ENCODE measurements at places on chromosomes 1 and 21.

DNA sequence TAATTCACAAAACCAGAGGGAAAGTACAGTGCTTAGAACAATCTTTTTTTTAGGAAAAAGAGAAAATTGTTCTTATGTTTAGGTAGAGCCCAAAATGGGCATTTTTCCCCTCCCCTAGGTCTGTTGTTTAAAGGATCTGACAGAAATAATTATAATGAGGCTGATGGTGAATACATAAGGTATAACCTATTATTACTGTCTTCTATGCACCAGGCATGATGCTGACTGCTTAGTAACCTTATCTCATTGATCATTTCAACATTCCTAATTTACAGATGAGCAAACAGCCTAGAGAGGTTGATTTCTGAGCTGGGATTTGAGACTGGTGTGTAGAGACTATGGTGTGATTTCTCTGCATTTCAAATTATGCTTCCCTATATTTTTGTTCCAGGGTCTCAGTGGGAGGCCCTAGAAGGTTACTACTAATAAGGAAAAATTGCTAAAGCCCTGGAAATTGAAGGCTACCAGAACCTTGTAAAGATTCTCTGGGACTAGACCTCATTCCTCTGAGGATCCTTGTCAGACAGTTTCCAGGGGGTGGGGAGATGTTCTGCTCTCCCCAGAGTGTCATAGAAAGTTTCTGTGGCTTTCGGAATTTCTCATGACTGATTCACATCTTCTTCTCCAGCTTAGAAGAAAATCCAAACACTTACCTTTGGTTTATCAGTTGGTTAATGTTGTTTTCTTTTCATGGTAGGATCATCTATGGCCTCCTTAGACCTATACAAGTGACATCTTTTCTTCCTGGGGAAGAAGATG, 44.9 kb downstream of the ROR1 start:
- peak; percentile 32 for DNase-seq

- DNase-seq = no peak
Measured at GRCh38 chr1:95380909-95381308, 146.9 kb downstream of the RWDD3 start.

DNA sequence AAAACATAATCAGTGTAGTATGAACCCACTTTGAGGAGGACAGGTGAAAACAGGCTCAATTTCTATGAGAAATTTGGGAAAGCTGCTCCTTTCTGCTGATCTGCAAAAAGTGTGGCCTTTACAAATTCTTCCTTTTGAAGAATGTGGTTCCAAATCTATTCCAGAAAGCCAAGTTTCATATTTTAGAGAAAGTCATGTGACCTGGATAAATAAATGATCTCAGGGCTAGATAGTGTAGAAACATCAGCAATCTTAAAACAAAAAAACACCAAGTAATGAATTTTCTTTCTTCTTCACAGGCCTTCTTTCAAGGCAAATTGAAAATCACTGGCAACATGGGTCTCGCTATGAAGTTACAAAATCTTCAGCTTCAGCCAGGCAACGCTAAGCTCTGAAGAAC, 11.7 kb upstream of the PODN start:
- DNase-seq = no peak

- no peak for DNase-seq
Measured at GRCh38 chr1:13722808-13723360, 22.9 kb downstream of the PRDM2 start.

DNA sequence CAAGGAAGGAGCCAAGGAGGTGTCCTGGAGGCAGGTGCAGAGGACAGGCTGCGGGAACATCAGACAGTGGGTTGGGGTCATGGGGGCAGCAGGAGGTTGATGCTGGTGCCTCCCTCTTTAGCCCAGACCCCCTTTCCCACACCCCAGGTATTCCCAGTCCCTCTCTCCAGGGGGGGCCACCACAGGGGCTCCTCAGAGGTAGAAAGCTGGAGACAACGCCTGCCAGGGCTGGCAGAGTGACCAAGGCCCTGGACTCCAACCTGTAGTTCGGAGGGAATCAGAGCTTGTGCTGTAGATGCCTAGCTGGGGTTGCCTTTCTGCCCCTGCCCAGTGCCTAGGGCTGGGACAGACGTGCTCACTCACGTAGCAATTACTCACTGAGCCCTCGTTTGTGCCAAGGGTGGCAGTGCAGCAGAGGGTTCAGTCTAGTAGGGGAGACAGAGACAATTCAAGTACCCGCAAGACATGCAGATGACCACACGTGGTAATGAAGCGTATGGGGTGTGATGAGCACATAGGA, 148.2 kb downstream of the PTPRU start:
- no peak for DNase-seq

- DNase-seq = peak; percentile 51
Measured at GRCh38 chr21:31558189-31558961, 101.1 kb upstream of the SOD1 start.

DNA sequence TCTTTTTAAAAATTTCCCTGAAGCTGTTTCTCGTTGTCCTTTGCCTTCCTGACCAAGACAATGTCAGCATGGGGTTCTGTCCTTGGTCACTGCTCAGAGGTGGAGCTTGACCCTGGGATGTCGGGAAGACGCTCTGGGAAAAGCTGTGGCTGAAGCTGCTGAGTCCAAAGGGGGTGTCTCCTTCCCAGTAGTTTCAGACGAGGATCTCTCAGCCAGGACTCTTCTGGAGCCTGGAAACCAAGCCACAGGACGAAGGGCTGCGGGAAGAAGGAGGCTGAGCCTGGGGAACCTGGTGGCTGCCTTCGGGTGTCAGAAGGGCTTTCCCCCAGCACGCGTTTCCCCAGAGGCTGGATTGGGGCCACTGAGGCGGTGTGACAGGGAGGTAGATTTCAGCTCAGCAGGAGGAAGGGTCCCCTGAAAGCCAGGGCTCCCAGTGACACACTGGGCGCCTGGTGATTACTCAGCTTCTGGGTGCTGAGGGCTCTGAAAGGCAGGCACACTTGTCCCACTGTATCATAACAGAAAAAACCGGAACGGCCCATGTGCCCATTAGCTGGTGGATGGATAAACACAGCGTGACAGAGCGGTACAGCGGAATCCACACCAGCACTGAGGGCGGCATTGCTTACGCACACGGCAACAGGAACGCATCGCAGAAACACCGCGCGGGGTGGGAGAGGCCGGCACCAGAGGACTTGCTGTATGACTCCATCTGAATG, 5.0 kb upstream of the KRTAP12-1 start:
- no peak for DNase-seq

- no peak for DNase-seq
Measured at GRCh38 chr1:231611851-231612250, 14.7 kb upstream of the DISC1 start.

- peak; percentile 51 for DNase-seq
Measured at GRCh38 chr1:18951818-18952391, 4.6 kb downstream of the IFFO2 start.

Data from mammary epithelial cell (primary cell).